ENCODE measurements at places on chromosomes 5 and 9. TPM values are rescaled to one million over a fixed set of nuclear protein-coding genes. Genes with fewer than 3 reads are reported as not detected.

DNA sequence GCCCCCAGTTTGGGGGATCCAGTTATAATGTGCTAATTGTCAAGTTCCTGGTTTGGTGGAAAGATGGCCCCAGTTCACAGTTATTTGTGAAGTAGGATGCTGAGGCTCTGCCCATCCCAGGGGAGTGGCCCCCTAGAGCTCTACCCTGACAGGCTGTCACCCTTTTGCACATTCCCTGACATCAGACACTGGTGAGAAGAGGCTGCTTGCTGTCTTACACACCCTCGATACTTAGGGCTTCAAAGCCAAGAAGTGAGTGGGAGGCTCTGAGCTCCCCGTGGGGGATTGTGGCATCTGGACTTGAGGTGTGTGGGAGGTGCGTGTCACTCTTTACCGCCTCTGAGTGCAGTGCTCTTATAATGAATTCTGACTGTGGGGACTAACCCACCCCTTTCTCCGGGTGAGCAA is 168.5 kb downstream of the DOCK2 start:
- DNase-seq, result no peak

Gene AGXT2
- not detected for total RNA-seq

DNA sequence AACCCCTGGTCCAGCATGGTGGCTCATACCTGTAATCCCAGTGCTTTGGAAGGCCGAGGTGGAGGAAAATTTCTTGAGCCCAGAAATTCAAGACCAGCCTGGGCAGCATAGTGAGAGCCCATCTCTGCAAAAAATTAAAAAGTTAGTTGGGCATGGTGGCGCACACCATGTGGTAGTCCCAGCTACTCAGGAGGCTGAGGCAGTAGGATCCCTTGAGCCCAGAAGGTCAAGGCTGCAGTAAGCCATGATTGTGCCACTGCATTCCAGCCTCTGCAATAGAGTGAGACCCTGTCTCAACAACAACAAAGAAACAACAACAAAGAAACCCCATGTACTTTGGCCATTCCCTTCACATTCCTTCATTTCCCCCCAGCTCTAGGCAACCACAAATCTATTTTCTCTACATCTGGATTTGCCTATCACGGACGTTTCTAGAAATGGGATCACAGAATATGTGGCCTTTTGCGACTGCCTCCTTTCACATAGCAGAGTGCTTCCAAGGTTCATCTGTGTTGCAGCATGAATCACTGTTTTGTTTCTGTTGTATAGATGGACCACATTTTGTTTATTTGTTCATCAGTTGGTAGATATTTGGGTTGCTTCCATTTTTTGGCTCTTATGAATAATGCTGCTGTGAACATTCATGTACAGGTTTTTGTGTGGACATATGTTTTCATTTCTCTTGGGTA is 17.9 kb downstream of the MIGA2 start:
- DNase-seq, result no peak

- DNase-seq, result no peak
These were observed 49.3 kb upstream of the SYNPO start for GRCh38 chr5:150590979-150591695.

DNA sequence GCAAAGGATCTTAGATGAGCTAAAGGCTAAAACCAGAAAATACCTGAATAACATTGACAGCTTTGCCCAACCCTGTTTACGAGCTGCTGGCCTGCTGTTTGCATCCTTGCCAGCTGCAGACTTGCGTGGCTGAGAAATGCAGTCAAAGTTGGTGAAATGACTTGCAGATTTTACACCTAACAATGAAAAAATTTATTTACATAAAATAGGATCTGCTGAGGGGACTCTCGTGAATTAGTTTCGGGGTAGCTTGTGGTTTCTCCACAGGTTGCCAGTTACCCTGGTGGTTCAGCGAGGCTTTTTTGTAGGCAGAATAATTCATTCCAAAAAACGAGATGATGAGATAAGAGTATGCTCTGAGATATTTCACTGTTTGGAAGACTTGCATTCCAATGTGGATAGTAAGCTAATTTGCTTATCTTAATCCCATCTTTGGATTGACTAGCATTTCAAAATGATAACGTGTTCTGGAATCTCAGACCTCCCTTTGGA is 65.7 kb upstream of the FANCC start:
- peak; percentile 41 for DNase-seq

Gene PCDHAC2
- total RNA-seq, result 16.8 TPM

GRCh38 chr9:79613145-79613544 is 41.4 kb downstream of the TLE4 start:
- DNase-seq, result no peak

Gene PCSK5
- 4.2 TPM for total RNA-seq

DNA sequence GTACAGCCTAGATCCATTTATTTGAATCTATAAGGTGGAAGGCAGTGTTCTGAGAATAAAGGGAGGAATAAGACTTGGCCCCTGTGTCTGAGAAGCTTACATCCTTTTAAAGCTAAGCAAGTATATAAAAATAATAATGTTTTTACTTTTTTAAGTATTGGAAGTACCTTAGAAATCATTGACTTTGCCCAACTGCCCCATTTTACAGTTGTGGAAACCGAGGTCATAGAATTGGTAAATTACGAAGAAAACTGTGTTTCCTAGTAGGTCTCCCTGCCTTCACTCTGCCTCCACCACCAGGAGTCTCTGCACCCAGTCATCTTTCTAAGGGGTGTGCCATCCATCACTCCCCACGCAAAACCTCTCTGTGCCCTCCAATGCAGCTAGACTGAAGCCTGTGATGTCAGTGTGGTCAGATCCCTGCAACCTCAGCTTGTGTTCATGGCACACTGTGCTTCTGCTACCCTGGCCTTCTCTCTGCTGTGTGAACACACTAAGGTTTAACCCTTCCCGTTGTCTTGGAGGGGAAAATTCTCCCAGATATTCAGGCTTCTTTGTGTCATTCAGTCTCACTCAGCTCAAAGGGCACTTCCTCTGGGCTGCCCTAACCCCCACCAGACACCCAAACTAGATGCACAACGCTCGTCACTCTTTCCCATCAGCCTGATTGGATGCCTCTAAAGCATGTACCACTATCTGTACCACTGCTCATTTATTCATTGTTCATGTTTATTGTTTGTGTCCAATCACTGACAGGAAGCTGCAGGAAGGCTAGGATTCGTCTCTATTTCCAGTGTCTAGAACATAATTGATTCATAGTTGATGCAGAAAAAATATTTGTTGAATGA is 18.2 kb downstream of the ADRB2 start:
- no peak for DNase-seq

- DNase-seq, result no peak
These were observed 19.8 kb downstream of the AKNA start for GRCh38 chr9:114367772-114368569.

GRCh38 chr9:129653823-129654553 is 11.5 kb upstream of the PRRX2 start:
- DNase-seq, result no peak

DNA sequence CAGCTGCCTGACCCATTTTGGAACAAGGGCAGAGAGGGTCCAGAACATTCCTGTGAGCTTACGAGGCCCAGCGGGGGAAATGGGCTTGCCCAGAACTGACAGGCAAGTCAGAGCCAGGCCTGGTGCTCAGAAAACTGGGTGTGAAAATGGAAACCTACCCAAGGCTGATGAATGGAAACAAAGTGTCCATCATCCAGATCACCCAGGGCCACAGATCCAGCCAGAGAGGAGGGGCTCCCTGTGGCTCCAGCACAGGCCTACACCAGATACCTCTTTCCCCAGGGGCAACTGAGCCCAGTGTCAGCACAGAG is 3.1 kb downstream of the CLTB start:
- peak; percentile 85 for DNase-seq

DNA sequence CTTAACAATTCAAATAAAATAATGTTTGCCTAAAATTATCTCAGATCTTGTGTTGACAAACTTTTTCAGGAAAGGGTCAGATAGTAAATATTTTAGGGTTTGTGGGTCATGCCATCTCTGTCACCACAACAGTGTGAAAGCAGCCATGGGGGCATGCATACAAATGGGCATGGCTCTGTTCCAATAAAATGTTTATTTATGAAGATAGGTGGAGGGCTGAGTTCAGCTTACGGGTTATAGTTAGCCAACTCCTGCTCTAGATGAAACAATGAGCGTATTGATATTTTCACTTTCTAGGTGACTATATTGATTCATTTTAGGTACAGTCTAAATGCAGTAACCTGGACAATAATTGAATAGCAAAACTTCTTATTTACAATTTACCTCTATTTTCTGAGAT is 533.8 kb upstream of the CLINT1 start:
- no peak for DNase-seq

Gene PRRX2
- not detected for total RNA-seq
